Stimulated activated CD8-positive, alpha-beta memory T cell treated with anti-CD3 and anti-CD28 coated beads, Interleukin-2, amount 100 ng/mL, for 1 hour (primary cell): ENCODE measurements at places on chromosomes 4 and X.

DNA sequence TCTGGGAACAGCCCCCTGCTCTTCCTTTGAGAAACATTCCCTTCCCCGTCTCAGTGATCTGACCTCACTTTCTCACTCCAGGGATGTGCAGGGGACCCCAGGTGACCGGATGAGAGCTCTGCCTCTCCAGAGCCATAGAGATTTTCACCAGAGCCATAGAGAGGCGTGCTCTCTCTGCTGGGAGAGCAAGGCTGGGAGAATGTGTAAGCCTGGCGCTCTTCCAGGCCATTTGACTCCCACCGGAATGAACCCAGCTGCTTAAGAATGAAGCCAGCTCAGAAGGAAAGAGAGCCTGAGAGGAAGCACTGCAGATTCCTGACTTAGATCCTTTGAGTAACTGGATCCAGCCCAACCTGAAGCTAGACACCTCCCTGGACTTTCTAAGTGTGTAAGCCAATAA lies 106.4 kb downstream of the DHX15 start:
- DNase-seq = no peak

DNA sequence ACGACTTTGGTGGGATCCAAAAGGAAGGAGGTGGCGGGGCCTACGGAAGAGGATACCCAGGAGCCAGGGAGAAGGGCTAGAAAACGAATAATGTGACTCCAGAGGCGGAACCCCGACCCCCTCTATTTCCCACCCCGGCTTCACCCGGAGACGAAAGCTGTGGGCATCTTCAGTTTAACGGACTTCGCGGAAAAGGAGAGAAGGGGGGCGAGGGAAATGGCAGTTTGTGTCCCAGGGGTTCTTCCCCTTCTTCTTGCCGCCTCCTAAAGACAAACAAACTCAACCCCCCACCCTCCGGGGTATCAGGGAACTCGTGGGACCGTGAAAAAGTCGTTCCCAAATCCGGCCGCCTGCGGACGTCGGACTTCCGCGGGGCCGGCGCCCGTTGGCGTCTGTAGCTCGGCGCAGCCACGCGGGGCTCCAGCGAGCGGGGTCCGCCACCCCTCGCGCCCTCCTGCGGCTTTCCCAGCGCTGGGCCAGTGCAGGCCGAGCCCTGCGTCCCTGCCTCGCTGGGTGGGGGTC lies 3.6 kb upstream of the LEF1 start:
- DNase-seq = no peak

DNA sequence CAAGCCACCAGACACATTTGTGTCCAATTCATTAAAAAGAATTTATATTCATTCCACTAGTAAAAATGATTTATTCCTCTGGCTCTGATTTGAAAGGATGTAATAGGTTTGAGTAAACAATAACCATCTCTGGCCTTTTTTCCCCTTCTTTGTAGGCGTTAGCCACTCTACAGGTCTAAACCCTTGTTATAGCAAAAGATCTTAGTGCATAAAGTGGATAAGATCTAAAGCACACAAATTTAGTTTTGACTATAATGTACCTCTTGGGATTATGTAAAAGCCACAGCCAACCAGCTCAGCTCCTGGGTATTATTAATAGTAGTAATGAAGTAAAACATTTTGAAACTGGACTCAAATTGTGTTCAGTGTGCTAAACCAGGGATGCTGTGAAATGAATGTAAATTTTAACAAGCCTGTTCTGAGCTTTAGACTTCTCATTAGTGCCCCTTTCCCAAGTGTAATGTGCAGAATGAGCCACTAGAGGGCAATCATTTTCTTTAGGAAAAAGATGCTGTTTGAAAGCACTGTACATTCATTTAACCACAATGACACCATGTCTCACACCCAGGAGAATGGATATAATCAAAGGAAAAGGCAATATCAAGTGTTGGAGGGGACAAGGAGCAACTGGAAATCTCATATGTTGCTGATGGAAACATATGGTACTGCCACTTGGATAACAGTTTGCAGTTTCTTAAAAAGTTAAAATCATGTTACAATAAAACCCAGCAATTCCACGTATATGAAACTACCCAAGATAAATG lies 69.7 kb downstream of the KLHL8 start:
- peak; percentile 10 for DNase-seq

- no peak for DNase-seq
Observed at GRCh38 chrX:110426155-110426504, 67.5 kb downstream of the RTL9 start.

- DNase-seq = no peak
Observed at GRCh38 chr4:71198958-71199357, 139.9 kb upstream of the SLC4A4 start.

- no peak for DNase-seq
Observed at GRCh38 chr4:125639182-125639621, 324.4 kb downstream of the FAT4 start.
